Heart right ventricle (tissue), 16 donors: ENCODE measurements at places on chromosomes 13 and 19. TPM values are rescaled to one million over a fixed set of nuclear protein-coding genes. Genes with fewer than 3 reads are reported as not detected.

The ABHD8 gene
- total RNA-seq: 9.0 TPM

The PGLYRP2 gene
- total RNA-seq: not detected

The ZNF283 gene
- 12.0 TPM for total RNA-seq

The C5AR1 gene
- total RNA-seq: 6.7 TPM

The WDR62 gene
- 21.9 TPM for total RNA-seq

The C2CD4C gene
- total RNA-seq: 2.0 TPM

The DPF1 gene
- total RNA-seq: 0.29 TPM

The METTL21C gene
- total RNA-seq: not detected

The HCN2 gene
- total RNA-seq: 5.9 TPM

The ZNF625 gene
- 8.8 TPM for total RNA-seq

The ZNF816 gene
- total RNA-seq: 4.5 TPM

The TUBA3C gene
- total RNA-seq: not detected

The CYTH2 gene
- total RNA-seq: 36.3 TPM
